ENCODE measurements at places on chromosomes 3 and 15.

DNA sequence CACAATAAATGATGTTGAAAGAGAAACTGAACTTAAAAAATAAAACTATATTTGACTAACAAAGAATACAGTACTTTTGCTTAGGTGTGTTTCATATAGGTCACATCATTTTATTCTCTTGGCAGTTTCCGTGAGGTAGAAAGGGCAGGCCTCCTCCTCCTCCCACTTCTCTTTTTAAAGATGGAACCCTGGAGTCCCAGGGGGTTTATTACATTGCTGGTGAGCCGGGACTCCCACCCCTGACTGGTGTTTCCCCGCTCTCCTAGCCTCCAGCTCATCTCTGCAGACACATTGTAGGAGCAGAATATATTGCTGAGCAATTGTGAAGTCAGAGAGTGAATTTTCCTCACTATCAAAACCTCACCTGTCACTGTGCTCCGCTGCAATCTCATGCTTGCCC is 30.0 kb downstream of the ZDHHC23 start:
- DNase-seq, result no peak

- DNase-seq, result no peak
These were observed 16.9 kb downstream of the RFTN1 start for GRCh38 chr3:16496408-16497222.

DNA sequence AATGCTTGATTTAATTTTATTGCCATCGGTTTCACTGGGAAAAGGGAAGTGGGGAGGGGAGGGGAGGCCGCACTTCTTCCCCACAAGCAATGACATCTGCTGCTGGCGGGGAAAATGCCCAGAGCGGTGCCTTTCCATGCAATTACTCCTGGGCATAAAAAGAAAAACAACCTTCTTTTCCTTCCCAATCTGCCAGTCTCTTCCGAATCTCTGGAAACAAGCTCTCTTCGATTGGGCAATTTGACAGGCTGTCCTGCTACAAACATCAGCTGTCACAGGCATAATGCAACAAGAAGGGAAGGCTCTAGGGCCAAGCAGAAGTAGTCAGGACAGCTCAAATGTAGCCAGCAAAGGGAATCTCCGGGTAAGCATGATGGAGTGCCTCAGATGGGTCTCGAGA is 93.4 kb upstream of the STRIT1 start:
- no peak for DNase-seq

GRCh38 chr3:154718053-154718452 is 288.1 kb upstream of the GPR149 start:
- DNase-seq, result no peak

GRCh38 chr3:173000553-173000952 is 140.5 kb downstream of the SPATA16 start:
- no peak for DNase-seq

DNA sequence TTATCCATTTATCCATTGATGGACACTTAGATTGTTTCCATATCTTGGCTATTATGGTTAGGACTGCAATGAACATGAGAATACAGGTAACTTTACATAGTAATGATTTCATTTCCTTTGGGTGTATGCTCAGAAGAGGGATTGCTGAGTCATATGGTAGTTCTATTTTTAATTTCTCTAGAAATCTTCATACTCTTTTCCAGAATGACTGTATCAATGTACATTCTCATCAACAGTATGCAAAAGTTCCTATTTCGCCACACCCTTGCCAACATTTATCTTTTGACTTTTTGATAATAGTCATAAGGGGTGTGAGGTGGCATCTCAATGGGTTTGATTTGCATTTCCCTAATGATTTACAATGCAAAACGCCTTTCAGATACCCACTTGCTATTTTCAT is 6.2 kb upstream of the NIPA1 start:
- no peak for DNase-seq

- DNase-seq, result no peak
These were observed 117.9 kb upstream of the PHLDB2 start for GRCh38 chr3:111741181-111741580.

DNA sequence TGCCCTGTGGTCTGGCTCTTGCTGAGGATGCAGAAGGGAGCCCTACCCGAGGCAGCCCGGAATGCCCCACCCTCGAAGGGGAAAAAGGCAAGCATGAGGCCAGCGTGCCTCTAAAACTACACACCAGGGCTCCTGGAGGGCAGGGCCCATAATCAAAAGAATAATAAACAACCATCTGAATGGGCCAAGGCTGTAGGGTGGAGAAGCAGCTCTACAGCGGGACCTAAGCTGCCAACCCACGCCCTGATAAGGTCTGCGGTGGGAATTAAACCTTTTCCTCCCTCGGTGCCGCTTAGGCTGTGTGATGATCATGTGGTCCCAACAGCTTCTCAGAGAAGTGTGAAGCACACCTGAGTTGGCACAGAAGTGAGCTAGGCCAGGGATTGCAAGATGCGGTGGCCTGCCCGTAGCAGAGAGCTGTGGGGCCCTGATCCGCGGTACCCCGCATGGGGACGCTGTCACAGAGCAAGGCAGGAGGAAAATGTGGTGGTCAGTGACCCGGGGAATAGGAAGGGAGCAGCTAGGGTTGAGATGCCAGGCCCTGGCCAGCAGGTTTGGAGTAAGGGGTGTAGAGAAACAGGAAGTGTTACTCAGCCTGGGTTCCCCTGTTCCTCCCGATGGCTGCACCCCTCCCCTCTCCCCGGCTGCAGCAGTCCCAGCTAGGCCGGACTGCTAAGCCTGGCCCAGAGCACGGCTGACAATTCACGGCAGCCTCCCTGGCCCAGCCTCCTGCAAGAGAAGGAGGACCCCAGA is 1.1 kb upstream of the C15orf62 start:
- no peak for DNase-seq

DNA sequence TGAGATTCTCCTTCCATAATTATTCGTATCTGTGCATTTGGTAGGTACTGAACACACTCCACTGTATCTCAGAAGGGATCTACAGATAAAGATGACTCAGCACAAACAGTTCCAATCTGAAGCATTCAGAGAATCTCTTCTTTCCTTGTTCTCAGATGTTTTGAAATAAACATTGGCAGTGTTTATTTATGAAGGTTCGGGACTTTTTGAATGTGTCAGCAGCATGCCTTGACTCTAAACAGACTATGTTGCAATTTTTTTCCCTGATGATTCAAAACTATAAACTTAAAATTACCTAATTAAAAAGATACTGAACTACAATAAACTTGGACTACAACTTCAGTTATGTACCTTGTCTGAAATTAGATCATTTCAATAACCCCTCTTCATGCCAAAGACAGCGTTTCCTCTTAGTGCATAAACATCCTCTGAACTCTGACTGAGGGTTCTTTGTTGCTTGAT is 612.9 kb upstream of the TBL1XR1 start:
- DNase-seq, result no peak

DNA sequence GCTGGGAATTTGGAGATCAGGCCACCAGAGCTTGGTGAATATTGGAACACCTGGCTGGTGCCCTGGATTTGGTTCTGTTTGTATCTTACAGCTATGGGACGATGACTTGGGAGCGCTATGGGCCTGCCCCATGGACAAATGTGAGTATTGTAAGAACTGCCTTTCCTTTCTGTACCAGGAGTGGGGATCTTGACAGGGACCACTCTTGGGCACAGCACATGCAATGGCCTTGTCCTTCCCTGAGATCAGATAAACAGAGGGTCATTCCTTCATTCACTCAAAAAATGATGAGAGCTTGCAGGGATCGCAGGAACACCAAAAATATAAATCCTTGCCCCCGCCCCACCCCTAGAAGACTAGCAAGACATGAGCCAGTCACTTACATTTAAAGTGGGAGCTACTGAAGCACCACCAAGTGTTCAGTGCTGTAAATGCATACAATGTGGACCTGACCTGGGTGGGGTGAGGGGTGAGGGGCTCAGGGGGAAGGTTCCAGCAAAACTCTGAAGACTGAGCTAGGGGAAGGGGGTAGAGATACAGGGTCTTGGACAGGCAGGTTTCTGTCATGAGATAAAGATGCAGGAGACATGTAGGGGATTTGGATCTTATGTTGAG is 2.7 kb upstream of the CRELD1 start:
- no peak for DNase-seq

GRCh38 chr3:196216681-196217211 is 412 bp downstream of the SLC51A start:
- DNase-seq, result no peak

- DNase-seq, result no peak
These were observed 490.9 kb downstream of the FOXP1 start for GRCh38 chr3:71092665-71093064.

DNA sequence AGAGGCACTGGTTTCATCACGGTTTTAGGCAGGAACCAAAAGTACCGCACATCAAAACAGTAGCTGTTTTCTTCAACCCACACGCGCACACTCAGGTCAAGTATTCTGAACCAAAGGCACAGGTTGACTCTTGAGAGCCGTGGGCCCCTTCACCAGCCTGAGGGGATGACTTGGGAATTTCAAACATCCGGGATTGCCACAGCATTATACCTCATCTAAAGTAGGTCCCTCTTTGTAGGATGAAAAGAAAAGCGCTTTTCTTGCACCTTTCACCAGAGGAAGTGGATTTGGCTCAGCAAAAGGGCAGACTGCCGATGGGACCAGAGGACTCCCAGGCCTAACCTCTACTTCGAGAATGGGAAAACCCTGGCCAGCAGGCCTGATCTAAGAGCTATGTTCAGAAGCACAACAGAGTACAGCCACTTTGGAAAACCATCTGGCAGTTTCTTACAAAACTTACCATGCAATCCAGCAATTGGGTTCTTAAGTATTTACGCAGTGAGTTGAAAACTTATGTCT is 88.2 kb upstream of the PROK2 start:
- no peak for DNase-seq

- DNase-seq, result no peak
These were observed 15.8 kb upstream of the ARRDC4 start for GRCh38 chr15:97944724-97945123.

GRCh38 chr3:86982883-86983282 is 8.1 kb downstream of the VGLL3 start:
- no peak for DNase-seq

GRCh38 chr3:167876620-167877281 is 141.2 kb downstream of the SERPINI1 start:
- DNase-seq, result no peak
